ENCODE measurements at places on chromosomes 3 and 15.
A peak's percentile ranks its signal among the peaks of the same experiment; 100 is the strongest.

- no peak for DNase-seq
Measured at GRCh38 chr15:39250001-39250400, 330.9 kb upstream of the THBS1 start.

GRCh38 chr3:68123231-68123630 is 468.8 kb upstream of the SUCLG2 start:
- no peak for DNase-seq

DNA sequence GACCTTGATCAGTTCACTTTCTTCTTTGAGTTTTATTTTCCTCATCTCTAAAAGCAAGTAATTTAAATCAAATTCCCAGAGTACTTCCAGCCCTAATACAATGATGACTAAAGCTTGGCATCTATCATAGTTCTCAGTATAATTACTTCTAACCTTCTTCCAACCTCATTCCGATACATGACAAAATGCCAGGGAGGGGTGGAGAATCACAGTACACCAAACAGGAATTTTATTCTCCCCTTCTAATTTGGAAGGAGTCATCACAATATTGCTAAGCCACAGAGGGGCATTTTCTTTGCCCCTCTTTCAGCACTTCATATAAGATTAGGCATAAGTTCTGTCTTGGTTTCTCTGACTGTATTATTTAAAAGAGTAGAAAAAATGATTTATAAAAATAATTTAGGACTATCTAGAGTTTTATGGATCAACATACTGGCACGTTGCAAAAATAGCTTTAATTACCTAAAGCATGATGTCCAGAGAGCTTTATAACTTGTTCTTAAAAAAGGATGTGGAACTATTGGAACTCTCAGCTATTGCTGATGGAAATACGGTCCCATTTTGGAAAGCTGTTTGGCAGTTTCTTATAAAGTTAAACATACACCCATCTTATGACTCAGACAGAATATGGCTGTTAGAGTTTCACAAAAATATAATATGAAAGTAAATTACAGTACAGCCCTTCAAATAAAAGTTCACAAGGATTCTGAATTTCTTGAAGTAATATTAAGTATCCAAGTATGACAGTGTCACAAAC is 86.9 kb upstream of the UBE2E2 start:
- DNase-seq = no peak

DNA sequence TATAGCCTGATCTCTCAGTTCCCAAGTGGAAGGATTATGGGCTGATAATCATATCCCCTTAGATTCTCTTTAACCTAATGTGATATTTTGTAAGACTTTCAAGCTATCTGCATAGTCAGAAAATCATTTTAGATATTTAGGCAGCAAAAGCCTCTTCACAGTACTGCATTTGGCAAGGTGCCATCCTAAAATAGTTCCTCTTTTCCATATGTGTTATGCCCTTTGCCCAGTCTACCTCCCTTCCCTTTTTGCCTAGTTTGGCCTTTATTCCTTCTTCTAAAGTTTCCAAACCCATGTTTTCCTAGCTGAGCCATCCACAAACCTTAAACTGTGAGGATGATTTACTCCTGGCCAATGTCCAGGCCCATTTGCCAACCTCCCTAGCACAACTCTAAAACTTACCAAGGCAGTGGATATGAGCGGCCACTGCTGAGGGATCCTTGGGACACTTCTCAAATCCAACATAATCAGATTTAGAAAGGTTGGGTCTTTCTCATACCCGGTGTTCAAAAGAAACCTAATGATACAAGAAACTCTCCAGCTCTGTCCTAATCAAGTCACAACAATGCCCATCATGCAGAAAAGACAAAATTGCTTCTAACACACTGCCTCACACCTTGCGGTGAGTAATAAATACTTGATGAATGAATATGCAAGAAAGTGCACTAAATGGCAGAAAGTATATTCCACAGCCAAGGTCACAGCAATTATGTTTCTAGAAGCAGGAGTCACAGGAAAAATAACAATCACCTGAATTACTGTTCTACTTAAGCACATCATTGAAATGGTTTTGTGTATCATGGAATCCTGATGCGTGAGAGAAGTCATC is 493.9 kb downstream of the NLGN1 start:
- DNase-seq = no peak

DNA sequence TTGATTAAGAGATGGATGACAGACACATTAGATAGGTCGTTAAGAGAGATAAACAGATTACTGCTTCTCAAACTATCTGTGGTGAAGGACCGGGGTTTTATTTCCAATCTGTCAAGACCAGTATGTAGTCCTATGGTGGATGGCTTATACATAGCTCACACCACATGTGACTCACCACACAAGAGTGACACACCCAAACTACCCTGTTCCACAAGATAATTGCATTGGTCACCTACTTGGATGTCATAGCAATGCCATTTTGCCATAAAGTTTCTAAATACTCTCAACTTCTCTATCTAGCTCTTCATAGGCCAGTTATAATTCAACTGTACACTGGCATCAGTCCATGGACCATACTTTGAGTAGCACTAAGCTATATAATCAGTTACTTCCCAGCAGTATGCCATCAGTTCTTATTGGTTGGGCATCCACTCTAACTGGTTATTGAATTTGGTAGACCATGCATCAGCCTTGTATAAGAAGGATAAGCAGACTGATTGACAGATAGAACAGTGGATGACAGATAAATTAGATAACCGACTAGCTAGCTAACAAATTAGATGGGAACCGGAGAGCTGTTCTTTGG is 11.6 kb downstream of the WWTR1 start:
- DNase-seq = no peak

- DNase-seq = peak; percentile 81
Measured at GRCh38 chr15:84658080-84658787, at the start of gene NMB. NMB (minus strand) TSS chr15:84658199; CDS start chr15:84658152, 47 bp downstream.

DNA sequence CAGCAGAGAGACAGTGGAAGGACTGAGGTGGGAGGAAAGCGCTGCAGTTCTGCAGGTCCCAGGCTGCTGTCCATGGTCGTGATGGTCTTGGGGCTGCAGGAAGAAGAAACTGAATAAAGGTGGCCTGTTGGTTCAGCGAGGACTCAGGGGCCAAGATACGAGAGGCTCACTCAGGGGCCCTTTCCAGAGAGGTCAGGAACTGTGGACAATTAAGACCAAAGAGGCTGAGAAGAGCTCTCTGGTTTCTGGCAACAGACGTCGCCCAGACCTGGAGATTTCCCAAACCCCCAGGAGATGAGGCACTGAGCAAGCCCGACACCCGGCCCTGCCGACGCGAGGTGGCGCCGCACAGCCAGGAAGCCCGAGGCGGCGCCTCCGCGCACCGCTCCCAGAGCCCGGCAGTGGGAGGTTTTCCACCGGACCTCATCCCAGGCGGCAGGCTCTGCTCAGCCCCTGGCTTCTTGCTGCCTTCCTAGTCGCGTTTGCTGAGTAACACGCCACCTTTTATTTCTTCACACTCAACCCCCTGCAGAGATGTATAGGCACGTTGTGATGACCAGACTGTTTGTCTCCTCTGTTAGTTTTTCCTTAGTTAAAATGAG is 56.4 kb upstream of the ARRDC4 start:
- peak; percentile 34 for DNase-seq

DNA sequence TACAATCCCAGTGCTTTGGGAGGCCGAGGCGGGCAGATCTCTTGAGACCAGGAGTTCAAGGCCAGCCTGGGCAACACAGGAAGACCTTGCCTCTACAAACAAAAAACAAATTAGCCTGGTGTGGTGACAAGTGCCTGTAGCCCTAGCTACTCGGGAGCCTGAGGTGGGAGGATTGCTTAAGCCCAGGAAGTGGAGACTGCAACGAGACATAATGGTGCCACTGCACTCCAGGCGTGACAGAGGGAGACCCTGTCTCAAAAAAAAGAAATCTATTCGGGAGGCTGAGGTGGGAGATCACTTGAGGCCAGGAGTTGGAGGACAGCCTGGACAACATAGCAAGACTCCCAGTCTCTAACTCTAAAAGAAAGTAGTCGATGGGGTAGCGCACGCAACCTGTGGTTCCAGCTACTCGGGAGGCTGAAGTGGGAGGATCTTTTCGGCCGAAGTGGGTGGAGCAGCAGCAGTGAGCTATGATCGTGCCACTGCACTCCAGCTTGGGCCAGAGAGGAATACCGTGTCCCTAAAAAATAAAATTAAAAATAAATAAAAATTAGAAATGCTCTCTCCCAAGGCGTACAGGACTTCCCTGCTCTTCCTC is 775 bp downstream of the C3orf33 start:
- peak; percentile 75 for DNase-seq

GRCh38 chr15:99967841-99968371 is 234.7 kb upstream of the LYSMD4 start:
- no peak for DNase-seq

DNA sequence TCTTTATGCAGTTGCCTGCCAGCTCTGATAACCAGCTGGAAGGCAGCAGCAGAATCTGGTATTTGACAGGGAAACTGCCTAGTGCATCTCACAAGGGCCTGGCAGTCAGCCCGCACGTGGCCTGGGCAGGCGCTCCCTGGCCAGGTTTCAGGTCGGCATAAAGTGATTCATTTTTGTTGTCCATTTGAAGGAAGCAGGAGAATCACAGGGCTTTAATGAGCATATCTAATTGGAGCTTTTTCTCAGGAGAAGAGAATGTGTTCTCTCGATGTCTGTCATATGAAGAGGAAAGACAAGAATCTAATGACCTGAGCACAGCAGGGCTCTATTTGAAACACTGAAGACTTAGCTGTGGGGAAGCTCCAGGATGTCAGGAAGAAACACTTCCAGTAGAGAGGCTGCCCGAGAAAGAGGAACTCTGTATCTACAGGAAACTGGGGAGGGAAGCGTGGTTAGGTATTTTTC is 98.8 kb upstream of the MB21D2 start:
- no peak for DNase-seq

DNA sequence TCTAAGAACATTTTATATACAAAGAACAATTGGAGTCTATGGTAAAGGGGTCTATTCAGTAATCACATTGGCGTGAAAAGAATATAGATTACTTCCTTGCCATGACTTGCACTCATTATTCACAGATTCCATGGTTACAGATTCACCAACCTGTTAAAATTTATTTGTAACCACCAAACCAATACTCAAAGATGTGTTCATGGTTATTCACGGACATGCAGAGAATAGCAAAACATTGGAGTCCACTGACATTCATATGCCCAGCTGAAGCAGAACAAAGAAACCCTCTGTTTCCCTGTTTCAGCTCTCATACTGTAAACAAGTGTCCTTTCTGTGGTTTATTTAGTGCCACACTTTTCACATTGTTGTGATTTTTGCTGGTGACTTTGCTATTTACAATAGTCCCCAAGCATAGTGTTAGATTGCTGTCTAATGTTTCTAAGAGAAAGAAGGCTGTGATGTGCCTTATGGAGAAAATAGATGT is 185.8 kb upstream of the TTC14 start:
- DNase-seq = peak; percentile 23

DNA sequence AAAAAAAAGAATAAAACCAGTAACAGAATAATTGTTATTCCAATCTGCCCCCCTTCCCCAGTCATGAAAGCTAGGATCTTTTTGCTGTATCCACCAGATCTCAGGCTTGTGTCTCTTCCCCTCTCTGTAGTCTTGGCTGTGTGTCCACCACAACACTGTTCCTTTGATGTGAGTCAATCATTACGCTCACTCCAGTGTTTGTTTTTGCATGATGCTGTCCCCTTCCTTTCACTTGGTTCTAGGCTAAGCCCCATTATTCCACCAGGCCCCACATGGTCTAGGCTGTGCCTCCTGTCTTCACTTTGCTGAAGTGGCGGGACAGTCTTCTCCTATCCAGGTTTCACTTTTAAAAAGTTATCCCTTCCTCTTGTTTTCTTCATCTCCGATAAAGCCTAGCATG is 13.6 kb downstream of the ACKR2 start:
- DNase-seq = peak; percentile 76

- DNase-seq = peak; percentile 16
Measured at GRCh38 chr3:49534581-49535441, 19.5 kb upstream of the BSN start.

GRCh38 chr15:92968926-92969651 is 69.0 kb downstream of the CHD2 start:
- no peak for DNase-seq

Measured in HepG2 (cell line).